T-helper 2 cell (primary cell): ENCODE measurements at places on chromosomes 6 and 20.

DNA sequence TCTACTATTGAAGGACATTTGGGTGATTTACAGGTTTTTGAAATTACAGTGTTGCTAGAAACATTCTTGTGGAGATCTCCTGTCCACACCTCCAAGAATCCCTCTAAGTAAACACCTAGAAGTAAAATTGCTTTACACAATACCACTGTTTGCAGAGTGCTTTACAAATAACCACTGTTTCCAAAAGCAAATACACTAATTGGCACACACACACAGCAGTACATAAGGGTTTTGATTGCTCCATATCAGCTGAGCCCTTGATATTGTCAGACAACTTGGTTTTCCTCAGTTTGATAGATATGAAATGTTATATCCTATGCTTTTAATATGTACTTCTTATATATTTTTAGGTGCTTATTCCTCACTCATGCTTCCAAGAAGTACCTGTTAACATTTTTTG lies 6.3 kb downstream of the HMGN4 start:
- DNase-seq: no peak

DNA sequence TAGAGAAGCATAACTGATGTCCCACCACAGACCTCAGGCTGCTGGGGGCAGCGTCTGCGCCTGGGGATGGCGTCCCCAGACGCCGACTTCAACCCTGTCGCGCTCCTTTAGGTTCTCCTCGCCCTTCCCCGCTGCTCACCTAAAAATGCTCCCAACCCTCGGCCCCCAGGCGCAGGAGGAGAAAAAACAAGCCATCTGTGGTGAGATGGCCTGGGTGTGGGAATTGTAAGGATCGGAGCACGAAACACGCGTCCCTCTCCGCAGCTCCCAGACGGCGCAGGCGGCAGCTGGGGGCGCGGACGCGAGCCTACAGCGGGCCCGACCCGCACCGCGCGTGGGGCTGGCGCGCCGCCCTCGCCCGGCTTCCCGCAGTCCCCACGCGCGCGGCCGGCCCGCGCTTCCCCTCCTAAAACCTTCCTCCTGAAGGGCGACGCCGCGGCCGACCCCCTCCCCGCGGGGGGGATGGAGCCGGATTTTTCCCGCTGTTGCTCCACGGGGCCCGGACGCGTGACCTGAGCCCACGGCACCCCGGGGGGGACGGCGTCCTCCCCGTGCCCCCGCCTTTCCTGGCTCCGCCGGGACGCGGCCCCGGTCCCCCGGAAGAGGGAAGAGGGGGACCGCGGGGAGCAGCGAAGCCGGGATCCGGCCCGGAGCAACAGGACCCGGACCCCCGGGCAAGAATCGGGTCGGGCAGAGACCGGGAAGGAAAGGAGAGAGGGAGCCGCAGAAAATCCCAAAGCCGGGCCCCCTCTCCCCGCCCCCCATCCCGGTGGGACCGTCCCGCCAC lies 611 bp downstream of the EPB41L2 start:
- no peak for DNase-seq

DNA sequence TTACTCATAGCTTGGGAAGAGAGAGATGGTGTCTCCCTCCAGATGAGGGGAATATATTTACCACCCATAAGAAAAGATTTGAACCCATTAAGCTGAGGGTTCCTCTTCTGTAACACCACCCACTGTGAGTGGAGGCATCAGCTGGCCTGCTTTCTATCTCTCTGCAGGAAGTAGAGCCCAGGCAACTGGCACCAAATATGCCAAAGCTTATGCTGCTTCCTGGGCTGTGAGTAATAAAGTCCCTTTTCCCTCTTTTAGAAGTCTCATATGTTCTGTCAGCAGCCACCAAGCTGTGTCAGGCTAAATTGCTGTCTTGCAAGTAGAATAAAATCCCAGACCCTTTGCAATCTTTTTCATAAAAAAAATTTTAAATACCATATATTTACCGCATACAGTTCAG lies 241.4 kb downstream of the LAMA2 start:
- DNase-seq: no peak

DNA sequence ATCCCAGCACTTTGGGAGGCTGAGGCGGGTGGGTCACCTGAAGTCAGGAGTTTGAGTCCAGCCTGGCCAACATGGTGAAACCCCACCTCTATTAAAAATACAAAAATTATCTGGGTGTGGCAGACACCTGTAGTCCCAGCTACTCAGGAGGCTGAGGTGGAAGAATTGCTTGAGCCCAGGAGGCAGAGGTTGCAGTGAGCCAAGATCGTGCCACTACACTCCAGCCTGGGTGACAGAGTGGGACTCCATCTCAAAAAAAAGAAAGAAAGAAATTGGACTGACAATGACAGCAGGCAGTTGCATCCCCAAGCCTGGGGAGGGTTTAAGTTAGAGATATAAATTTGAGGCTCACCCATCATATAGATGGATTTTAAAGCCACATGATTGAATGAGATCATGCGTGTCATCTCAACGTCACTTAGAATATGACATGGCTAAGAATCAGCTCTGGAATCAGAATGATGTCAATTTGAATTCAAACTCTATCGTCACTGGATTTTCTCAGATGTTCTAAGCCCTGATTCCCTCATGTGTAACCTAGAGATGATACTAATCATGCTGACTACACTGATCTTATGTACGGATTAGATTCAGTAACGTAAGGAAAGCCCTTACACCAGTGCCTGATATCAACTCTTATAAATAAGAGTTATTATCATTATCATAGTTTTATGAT lies 534.0 kb upstream of the JARID2 start:
- no peak for DNase-seq

DNA sequence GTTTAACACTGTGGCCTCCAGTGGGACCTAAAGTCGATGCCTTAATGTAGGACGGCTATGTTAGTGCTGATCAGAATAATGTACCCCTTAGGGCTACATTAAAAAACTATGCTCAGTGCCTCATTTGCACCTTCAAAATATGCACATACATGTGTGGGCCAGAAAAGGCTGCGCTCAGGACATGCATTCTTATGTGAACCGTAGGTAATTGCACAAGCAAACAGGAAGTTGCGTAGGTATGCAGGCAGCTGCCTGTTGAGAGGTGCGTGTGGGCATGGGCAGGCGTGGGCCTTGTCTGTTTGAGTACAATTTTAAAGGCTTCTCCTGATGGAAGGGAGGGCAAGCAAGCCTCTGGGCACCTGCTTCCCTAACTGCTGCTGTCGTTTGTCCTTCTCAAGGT lies 116.2 kb upstream of the JAG1 start:
- no peak for DNase-seq

DNA sequence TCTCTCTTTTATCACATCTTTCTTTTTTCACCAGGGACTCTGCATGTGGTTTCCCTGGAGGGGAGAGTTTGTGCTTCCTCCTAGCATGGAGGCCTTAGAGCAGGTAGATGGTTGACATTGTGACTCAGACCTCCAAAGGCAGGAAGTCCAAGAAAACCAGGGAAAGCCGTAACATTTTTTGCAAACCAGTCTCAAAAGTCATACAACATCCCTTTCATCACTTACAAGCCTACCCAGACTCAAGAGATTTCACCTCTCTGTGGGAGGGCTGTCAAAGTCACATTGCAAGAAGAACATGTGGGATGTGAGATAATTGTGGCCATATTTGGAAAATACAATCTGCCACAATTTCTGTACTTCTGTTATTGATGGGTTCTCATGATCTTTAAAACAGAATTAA lies 46.2 kb downstream of the SNRNP48 start:
- DNase-seq: no peak

GRCh38 chr6:133623621-133624020 lies 265.3 kb upstream of the TCF21 start:
- no peak for DNase-seq
